ENCODE measurements at places on chromosomes 2 and 18.

DNA sequence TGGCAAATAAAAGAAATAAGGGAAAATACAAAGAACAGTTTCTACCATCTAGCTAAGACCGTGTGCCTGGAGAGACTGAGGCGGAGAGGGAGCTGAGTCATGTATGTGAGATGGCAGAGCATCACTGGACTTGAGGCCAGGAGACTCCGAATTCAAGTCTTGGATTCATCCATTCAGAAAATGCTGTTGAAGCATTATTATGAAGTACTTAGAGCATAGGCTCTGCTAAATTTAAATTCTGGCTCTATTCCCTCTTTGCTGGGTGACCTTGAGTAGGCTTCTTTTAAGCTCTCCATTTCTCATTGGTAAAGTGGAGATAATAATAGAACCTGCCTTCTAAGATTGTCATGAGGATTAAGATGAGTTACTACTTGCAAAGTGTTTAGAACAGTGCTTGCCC, 34.7 kb downstream of the NPHP1 start:
- DNase-seq = no peak

- no peak for DNase-seq
Observed at GRCh38 chr2:43934567-43934966, 61.2 kb downstream of the LRPPRC start.

GRCh38 chr2:98796775-98797544, 66.0 kb upstream of the MGAT4A start:
- no peak for DNase-seq

- DNase-seq = no peak
Observed at GRCh38 chr2:54665436-54665856, 58.0 kb upstream of the EML6 start.

- DNase-seq = no peak
Observed at GRCh38 chr2:74585406-74586185, 31.1 kb downstream of the DOK1 start.

DNA sequence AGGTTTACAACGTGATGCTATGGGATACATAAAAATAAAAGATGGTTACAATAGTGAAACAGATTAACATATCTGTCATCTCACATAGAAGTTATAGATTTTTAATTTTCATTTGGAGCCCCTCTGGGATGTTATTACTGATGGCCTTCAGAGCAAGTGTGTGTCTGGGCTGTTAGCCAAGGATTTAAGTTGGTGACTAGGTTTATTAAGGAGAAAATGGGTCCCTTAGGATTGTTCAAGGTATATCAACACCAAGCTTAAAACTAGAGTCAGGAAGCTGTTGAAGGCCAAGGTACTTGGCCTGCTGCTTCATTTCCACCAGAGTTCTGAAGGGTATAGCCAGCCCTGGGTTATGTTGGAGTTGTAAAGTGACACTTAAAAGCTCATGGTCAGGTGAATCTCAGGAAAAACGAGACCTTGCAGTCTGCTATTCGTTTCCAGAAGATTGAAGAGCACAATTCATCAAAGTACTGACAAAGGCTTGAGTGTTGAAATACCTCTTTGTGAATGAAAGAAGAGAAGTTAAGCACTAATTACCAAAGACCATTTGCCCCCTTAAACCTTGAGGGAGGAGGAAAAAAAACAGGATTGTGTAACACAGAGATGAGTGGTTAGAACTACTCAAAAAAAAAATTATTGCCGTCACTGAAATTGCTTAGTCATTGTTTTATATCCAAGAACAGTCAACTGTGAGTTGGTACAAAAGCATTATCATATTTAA, 48.4 kb downstream of the MAP2 start:
- no peak for DNase-seq

DNA sequence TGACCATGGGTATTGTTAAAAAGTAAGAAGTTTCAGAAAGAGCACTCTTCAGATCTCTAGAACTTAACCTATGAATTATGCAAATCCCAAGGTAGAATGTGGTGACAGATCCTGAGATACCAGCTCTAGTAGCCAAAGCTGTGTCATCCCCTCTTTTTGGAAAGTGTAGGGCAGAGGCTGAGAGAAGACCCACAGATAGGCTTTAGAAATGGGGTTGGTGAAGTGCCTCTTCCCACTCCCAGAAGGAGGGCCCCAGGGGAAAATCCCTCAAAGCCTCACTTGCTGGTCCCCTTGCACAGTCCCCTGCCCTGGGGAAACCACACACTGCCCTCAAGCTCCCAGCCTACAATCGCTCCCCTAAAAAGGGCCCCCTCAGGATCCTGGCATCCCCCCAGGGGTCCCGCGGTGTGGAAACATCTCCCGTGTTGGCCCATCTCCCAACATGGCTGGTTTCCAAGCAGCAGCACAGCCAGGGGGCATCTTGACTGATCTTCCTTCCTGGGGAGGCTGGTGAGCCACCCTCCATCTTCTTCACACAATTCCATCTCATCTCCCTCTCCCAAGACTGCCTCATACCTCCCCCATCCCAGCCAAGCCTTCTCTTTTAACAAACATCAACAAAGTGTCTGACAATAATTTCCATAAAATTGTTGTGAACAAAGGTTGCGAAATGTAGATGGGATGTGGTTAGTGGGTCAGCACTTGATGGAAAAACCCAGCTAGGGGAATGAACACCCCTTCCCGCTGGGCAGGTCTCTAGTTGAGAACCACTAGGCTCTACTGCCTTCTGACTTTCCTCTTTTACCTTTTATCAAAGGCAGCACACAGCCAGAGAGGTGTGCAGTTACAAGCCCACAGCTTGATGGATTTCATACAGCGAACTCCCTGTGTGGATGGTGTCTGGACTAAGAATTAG, 25.1 kb downstream of the MAL start:
- no peak for DNase-seq

GRCh38 chr2:46737577-46737976, 178.0 kb downstream of the MCFD2 start:
- DNase-seq = no peak

- DNase-seq = peak; percentile 13
Observed at GRCh38 chr2:54838585-54839035, 115.1 kb downstream of the EML6 start.

GRCh38 chr2:138823666-138824065, 43.5 kb upstream of the NXPH2 start:
- no peak for DNase-seq

DNA sequence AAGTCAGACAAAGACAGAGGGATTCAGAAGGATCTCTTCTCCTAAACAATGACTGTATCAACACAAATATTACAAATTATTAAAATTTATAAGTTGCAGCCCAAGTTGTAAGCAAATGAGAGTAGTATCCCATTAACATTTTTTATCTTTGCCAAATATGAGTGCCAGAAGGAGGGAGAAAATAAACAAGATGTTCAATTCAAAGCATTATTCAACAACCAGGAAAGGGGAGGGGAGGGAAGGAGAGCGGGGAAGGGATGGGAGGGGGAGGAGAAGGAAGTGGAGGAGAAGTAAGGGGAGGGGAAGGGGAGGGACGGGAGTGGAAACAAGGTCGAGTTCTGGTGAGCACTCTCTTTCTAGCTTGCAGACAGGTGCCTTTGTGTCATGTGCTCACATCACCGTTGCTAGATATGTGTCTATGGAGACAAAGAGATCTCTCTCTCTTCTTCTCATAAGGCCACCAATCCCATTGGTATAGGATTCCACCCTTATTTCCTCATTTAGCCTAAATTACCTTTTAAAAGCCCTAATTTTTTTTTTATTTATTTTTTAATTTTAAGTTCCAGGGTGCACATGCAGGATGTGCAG, 679.6 kb upstream of the CHAC2 start:
- DNase-seq = no peak

DNA sequence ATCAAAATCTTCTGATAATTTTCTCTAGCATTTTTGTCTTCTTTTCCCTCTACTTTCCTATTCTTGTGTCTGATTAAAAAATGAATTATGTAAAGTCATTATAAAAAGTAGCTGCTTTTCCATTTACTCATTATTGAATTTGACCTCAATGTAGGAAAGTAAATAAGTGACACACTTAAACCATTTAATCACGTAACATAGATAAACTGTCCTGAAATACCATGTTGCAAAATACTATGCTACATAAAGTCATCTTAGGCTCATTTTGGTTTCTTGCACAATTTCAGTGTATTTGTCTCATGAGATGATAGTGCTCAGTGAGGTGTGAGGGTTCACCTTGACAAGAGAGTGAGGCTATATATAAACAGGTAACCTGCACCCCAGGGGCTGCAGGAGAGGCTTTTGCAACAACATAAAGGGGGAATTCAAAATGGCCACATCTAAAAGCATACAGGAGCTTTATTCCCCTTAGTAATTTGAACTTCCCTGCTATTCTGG, 502.7 kb downstream of the RNF144A start:
- no peak for DNase-seq

GRCh38 chr2:73259704-73260337, 24.5 kb downstream of the FBXO41 start:
- DNase-seq = no peak

GRCh38 chr2:112197868-112198267, 57.0 kb downstream of the ZC3H8 start:
- no peak for DNase-seq

GRCh38 chr2:11356764-11357163, 12.3 kb upstream of the ROCK2 start:
- no peak for DNase-seq

DNA sequence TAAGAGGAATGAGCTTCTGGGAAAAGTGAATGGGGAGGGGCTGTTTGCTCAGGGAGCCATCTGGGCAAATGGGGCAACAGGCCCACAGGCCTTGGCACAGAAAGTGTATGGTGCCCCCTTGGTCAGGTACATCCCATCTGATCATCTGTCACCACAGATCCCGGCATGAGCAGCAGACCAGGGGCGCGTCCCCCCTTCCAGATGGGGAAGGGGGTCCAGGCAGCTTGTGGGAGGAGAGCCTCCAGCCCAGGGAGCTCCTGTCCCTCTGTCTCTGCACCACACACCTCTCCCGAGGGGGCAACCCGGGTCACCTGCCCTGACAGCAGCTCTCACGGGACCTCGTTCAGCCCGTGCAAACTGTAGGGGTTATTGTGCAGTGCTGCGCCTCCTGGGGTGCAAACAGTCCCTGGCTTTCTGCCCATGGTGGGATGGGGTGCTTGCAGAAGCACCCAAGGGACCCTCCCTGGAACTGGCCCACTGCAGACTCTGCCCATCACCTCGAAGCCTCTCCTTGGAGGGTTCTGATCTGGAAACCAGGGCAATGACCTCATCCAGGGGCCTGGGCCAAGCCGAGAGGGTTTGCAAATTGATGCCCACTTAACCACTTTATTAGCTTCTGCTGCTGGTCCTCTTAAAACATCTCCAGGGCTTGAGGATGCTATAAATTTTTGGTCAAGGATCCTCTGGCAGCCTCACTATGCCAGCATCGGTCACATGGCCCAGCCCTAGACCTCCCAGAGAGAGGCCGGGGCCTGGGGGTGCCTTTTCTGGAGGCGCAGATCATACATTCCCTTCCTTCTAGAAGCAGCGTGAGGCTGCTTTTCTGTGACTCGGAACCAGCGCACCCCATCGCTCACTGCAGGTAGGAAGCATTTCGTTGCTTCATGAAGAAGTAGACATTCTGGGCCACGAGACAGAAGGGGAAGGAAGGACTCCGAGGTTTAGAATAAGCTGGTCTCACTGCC, 7.6 kb upstream of the BOK start:
- no peak for DNase-seq

DNA sequence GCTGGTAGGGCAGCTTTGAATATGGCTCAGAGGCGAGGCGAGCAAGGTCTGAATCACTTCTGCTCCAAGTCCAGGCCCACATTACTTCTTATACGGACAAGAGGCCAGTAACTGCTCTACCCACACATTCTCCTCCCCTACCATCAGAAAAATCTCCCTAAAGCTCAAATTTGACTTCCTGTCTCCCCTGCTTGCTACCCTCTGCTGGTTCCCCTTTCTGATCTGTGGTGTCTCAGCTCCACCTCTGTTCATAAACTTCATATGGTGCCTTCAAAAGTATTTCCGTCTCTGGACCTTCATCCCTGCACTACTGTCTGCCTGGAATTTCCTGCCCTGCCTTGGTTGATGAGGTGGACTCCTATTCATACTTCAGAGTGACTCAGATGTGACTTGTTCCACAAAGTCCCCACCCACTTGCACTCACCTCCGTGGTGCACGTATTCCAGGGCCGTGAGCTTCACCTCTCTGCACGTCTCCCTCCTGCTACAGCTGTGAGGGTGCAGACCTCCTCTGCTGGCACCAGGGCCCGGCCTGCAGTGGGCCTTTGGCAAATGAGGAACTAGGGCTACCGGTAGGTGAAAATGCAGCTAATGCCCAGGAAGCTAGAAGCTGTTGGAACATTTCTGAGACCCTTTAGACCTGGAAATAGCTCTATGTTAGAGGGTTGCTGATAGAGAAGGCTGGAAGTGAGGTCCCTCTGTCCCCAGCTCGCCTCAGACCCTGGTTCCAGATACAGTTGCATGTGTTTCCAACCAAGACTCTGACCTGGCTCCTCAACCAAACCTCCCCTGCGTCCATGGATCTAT, 24.6 kb upstream of the KCMF1 start:
- DNase-seq = no peak

DNA sequence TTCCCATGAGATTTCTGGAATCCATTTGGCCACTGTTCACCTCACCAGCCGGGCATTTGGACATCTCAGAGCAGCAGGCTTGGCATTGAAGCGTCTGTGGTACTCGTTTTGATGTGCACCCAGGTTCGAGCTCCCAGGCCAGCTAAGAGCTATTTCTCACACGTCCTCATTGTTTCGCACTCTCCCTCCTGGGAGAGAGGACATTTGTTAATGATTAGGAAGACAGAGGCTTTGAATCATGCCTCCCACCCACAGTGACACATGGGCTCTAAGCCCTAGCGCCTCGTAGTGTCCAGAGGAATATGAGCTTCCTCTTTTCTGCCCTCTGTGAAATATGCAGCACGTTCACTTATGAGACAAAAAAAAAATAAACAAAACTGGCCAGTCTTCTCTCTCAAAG, 361.8 kb downstream of the RND3 start:
- no peak for DNase-seq

DNA sequence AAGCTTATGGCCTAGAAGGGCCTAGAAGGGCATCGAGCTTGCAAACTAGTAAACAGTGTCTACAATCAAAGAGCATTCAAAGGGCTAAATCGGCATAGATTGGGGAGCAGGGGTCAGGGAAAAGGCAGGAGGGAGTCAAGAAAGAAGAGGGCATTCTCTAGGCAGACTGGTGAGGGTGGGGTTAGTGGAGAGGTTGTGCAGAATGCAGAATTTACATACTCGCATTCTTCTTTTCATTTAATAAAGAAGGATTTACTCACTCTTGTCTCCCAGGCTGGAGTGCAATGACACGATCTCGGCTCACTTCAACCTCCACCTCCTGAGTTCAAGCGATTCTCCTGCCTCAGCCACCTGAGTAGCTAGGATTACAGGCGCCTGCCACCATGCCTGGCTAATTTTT, 110.7 kb downstream of the TRIM43 start:
- no peak for DNase-seq

GRCh38 chr2:172555272-172555521, 693 bp upstream of the PDK1 start:
- no peak for DNase-seq

GRCh38 chr2:195503208-195503607, 153.8 kb upstream of the SLC39A10 start:
- DNase-seq = no peak

GRCh38 chr18:903701-904100, 970 bp upstream of the ADCYAP1 start:
- no peak for DNase-seq

GRCh38 chr2:161033059-161033660, 127.1 kb upstream of the TANK start:
- DNase-seq = no peak

Measured in brain pericyte (primary cell).